Stimulated activated CD8-positive, alpha-beta memory T cell treated with anti-CD3 and anti-CD28 coated beads, Interleukin-4, amount 100 ng/mL, for 48 hours (primary cell): ENCODE measurements at places on chromosomes 3 and 15.

DNA sequence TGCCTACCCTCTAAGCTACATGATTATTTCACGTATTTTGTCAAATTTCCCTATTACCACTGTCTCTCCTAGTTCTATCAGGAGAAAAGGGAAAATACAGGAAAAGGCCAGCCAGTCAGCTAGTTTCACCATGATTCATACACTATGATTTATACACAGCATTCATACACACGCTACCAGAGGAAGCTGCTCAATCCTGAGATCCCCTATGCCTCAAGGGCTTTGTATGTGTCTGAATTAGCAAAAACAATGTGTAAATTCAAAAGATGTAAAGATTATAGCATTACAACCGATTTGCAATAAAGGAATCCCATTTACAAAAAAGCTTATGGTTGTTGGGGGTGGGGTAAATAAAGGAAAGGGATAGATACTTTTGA lies 3.1 kb upstream of the ACKR4 start:
- DNase-seq: no peak

DNA sequence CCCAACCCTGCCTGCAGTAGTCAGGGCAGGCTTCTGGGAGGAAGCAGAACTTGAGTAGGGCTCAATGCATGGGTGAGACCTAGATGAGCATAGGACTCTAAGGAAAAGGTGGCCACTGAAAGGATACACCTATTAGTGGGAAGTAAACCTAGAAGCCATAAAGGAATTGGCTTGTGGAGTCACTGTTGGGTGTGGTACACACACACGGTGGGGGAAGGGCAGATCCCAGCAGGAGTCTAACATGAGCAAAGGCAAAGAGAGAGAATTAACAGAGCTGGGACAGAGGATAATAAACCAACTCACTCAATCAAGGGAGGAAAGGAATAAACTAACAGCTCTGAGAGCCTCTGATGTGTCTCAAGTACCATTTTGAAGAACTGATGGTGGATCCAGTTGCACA lies 23.1 kb downstream of the DAPK2 start:
- DNase-seq: no peak

GRCh38 chr3:89522155-89522554 lies 414.7 kb downstream of the EPHA3 start:
- no peak for DNase-seq

DNA sequence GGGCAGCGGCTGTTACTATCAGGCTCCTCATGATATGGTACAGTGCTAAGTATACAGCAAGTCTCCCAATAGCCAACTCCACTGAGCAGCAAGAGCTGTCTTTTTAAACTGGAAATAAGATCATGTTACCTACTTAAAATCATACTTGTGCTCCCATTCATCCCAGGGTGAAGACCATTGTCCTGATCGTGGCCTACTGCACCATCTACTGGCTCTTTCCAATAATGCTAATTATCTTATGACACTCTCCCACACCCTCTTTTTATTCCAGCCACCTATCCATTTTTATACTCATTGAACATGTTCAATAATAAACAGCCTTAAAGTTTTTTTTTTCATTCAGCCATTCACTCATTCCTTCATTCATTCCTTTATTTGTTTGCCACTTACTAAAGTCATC lies 117.7 kb downstream of the GBE1 start:
- no peak for DNase-seq
